ENCODE measurements at places on chromosomes 1 and 21.

DNA sequence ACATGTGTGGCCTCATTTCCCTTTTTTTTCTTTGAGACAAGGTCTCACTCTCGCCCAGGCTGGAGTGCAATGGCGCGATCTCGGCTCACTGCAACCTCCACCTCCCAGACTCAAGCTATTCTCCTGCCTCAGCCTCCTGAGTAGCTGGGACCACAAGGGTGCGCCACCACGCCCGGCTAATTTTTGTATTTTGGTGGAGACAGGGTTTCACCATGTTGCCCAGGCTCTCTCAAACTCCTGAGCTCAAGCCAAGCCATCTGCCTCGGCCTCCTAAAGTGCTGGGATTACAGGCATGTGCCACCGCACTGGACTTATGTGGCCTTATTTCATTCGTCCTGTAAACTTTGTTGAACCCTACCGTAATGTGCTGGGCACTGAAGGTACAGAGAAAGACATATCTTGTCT lies 569 bp upstream of the WARS2 start:
- DNase-seq: peak; percentile 40

GRCh38 chr1:85689775-85690404 lies 18.3 kb downstream of the ZNHIT6 start:
- DNase-seq: peak; percentile 32

DNA sequence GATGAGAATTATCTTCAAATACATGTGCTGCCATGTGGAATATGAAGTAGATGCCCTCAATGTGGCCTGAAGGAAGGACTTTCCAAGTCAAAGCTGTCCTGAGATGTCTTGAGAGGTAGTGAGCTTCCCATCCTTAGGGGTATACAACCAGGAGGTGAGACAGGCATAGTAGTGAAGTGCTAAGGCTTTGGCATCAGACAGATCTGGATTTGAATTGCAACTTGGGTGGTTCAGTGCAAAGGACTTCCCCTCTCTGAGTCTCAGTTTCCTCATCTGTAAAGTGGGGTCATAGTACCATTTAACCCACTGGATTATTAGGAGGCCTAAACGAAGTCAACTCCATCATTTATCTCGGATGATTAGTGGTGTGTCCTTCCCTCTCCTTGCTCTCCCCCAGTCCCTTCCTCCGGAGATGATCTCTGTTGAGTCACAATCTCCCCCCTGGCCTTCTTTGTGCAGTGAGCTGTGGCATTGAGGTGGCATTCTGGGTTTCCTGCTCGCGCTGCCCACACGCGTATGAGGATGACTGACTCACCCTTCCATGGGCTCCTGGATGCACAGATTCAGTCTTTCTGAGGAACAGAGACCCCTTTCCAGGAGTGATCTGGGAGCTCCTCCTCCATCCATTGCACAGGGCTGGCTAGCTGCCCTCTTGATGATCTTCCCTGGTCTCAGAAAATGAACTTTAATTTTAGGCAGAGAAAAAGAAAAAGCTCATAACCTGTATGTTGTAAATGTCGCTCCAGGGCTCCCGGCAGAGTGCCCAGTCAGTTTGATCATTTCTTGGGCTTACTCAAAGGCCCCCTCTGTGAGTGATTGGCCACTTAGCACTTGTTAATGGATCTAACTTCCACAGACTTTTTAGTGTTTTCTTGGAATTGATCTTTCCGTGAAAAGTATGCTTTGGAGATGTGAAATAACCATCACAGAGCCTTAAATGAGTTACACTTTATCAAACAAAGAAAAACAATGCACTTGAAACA lies 354.6 kb downstream of the PTPRU start:
- no peak for DNase-seq

GRCh38 chr21:14758849-14759248 lies 212.7 kb upstream of the SAMSN1 start:
- DNase-seq: no peak

GRCh38 chr1:190104961-190105360 lies 372.7 kb downstream of the BRINP3 start:
- DNase-seq: no peak

DNA sequence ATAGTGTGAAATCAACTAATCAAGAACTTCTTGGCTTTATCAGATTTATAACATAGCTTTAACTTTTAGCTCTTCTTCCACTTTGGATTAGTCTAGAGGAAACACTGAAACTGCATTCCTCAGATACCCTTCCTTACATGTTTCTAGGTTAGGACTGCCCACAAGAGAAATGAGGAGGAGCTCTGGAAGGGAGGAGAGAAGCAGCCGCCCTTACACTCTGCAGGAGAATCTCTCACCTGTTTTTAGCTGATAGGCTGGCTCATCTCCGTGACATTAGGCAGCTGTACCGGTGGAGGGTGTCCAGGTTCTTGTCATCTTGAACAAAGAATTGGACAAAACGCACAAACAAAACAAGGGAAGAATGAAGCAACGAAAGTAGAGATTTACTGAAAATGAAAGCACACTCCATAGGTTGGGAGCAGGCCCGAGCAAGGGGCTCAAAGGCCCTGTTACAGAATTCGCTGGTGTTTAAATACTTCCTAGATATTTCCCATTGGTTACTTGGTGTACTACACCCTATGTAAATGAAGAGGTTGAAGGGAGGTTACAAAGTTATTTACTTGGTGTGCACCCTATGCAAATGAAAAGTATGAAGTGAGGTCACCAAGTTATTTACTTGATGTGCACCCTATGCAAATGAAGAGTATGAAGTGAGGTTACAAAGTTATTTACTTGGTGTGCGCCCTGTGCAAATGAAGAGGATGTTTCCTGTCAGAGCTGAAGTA lies 524.9 kb upstream of the CHRM3 start:
- DNase-seq: no peak

GRCh38 chr1:218636548-218636947 lies 291.4 kb downstream of the TGFB2 start:
- DNase-seq: no peak

DNA sequence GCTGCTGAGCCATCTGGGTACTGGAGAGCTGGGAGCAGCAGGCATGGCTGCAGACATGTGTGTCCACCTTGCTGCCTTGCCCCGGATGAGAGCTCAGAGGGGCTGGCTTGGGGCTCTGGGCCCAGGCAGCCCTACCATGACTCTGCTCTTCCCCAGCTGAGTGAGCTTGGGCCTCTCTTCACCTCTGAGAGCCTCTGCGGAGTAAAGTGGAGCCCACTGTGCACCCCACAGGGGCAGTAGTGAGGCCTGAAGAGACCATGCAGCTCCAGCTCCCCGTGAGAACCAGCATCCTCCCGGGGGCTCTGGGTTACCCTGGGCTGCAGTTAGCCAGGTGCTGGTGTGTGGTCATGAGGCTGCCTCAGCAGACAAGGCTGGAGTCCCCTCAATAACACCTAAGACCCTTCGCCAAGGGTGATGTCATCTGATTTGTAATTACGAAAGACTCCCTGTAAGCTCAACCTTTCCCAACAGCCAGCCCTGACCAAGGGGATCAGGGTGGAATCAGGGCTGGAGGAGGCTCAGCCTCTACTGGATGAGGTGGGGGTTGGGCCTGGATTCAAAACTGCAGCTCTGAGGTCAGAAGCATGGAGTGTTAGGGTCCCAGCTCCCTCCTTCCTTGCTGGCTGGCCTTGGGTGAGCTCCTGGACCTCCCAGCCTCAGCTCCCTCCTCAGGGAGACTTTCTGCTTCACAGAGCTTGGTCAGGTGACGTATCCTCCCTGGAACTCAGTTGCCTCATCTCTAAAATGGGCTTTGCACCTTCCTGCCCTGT lies 308.0 kb downstream of the MATN1 start:
- no peak for DNase-seq

DNA sequence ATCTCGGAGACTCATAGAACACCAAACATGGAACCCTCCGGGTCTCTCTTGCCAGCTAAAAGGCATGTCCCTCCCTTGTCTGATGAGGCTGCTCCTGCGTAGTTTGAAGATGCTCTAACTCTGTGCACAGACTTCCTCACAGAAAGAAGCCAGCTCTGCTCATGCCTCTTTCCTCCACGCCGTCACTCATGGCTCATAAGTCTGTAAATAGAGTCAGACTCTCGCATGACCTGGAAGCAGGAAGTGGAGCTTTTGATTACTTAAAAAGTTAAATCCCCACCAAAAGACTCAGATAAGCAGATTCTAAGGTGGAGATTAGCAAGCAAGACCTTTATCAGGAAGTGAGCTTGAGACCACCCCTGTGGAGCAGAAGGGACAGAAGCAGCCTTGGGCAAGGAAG lies 171.6 kb downstream of the TRIM33 start:
- DNase-seq: no peak

GRCh38 chr1:202213361-202214088 lies 19.9 kb downstream of the LGR6 start:
- DNase-seq: no peak

DNA sequence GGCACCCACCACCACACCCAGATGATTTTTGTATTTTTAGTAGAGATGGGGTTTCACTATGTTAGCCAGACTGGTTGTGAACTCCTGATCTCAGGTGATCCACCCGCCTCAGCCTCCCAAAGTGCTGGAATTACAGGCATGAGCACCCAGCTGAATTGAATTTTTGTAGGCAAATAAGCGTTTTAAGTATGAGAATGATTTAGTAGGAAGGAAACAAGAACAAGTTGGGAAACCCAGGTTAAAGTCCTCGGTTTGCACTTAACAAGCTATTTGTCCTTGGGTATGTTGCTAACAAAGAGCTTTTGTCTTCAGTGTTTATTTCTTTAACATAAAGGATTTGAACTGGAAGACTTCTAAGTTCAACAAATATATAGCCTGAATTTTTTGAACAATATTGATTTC lies 23.9 kb downstream of the BTF3L4 start:
- no peak for DNase-seq

DNA sequence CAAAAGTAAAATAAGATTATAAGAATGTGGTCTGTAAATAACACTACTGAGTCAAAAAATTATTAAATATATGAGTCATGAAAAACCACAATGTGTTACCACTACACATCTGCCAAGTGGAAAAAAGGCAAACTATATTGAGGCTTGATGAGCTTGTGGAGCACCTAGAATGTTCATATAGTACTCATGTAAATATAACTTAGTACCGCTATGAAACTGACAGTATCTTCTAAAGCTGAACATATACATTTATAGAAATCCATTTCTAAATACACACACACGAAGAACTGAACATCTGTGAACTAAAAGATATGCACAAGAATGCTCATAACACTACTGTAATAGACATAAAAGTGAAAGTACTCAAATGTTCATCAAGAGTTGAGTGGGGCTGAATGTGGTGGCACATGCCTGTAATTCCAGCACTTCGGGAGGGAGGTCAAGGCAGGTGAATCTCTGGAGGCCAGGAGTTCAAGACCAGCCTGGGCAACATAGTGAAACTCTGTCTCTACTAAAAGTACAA lies 18.5 kb upstream of the GBP3 start:
- DNase-seq: peak; percentile 77

DNA sequence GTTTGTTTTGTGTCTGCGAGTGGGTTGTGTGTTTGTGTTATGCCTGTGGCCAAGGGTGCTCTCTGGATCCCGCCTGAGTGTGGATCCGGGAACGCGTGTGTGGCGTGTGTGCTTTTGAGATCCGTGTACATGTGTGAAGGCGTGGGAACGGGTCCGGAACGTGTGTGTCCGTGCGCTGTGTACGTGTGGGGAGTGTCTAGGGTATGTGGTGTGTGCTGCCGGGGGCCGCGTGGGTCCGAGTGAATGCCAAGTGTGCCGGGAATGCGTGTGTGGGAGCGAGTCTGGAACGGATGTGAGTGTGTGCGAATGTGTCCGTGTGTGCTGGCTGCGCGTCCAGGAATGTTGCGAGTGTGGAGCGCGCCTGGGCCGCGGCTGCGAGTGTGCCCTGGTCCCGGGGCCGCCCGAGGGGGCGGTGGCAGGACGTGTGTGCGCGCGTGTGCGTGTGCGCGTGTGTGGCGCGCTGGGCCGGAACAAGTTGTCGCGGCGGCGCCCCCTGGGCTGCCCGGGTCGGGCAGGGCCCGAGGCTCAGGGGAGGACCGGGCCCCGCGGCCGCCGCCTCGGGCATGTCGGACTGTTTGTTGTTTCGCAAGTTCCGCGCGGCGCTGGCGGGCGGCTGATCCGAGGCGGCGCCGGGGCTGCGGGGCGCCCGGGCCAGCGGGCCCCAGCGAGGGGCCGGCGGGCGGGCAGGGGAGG lies 953 bp downstream of the PTPRU start:
- DNase-seq: peak; percentile 65

GRCh38 chr1:115874497-115874896 lies 33.6 kb upstream of the NHLH2 start:
- DNase-seq: no peak

DNA sequence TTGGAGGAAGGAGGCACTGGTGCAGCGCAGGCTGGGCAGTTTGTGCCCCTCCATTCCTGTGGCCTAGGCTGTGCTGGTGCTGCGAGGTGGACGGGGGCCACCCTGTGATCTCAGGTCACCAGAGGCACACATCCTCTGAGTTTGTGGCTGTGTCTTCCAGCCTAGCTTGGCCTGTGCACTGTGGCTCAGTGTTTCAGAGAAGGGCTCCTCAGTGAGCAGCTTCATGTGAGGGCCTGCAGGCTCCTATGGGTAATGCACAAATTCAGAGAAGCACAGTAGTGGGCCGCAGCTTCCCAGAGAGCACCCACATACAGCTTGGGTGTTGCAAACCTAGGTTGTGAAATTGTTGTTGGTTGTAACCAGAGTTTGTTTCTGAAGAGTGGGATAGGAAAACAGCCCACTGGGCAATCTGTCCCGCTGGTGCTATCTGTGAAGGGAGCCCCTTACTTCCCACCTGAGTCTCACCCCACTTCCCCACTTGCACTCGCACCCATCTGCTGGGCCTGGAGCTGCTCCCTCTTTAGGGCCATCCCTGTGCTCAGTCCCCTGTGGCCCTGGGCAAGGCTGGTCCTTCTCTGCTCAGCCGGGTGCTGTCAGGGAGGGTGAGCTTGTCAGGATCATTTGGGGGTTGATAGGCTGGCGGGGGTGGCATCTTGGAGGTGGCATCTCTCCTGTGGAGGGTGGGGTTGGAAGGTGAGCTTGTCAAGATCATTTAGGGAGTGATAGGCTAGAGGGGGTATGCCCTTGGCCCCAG lies 30.2 kb downstream of the SNAP47 start:
- no peak for DNase-seq

DNA sequence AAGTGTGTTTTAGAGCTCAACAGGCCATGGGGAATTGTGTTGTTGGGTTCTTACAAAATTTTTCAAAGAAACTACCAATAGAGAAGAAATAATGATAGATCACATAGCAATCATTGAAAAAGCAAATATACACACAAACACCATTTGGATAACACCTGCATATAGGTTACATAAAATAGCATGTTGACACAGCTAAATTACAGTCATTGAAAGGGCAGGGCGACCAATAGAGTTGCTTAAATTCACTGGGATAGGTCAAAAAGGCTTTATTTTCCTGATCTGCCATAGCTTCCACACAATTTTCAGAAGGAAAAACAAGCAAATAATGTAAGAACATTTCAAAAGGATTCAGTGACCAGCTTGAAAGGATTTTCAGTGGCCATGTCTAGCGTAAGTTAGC lies 57.9 kb upstream of the FGGY start:
- DNase-seq: no peak

GRCh38 chr1:38152351-38153065 lies 105.9 kb upstream of the POU3F1 start:
- no peak for DNase-seq

DNA sequence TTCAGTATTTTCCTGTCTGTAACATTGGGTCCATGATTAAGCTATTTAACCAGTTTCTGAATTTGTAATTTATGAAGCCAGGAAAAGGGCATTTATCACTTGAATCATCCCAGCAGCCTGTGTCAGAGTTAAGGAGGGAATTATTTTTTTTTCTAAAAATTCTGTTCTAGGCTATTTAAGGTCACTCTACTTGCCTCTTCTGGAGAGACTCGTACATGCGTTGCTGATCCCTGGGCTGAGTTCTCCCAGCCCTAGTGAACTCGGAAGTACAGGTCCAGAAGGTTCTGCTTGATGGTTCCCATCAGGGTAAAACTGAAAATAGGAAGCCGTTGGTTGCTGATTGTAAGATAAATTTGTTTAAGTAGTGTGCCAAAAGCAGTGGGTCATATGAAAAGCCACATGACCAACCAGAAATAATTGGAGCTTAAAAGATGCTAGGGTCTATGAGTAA lies 90.7 kb downstream of the GPR88 start:
- DNase-seq: no peak

Data from fibroblast of skin of scalp (primary cell).